Anterior cingulate cortex (tissue), 58 donors: ENCODE measurements at places on chromosomes 2 and 18.

- DNase-seq: no peak
Observed at GRCh38 chr2:149928011-149928410, 340.4 kb upstream of the MMADHC start.

- DNase-seq: no peak
Observed at GRCh38 chr2:226885769-226886435, 50.0 kb downstream of the RHBDD1 start.

GRCh38 chr2:73283545-73284295, 558 bp downstream of the FBXO41 start:
- no peak for DNase-seq

- no peak for DNase-seq
Observed at GRCh38 chr2:180664507-180664906, 315.9 kb upstream of the UBE2E3 start.

DNA sequence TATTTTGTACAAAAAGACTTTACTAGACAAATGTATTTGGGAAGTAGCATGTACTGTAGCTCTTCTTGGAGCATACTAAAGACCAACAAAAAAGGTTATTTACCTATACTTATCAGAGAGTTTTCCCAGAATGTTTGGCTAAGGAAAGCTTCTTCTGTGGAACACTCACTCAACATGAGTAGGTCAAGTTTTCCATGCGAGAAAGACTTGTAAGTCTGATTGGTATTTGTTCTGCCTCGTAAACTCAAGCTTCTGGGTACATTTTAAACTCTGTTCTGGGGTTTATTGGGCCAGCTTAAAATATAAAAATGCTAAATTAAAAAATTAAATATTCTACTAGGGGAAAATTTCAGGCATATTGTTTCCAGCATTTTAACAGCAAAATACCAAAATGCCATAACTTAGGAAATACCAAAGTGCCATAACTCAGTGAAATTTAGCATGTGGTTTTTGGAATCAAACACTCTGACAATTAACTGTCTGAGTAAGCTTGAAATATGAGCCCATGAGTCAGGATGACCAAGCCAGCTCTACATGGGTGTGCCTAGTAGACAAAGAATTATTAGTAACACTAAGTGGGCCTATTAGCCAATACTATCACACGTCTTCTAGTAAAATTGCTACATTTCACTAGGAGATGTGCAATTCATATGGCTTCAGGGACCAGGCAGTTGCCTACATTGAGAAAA, 47.3 kb upstream of the SERPINE2 start:
- DNase-seq: no peak

GRCh38 chr18:76822506-76823160, at the start of gene ZNF236:
Gene ZNF236 (plus strand): TSS chr18:76822557. CDS start chr18:76822608, 51 bp downstream.
- DNase-seq: peak; percentile 67

DNA sequence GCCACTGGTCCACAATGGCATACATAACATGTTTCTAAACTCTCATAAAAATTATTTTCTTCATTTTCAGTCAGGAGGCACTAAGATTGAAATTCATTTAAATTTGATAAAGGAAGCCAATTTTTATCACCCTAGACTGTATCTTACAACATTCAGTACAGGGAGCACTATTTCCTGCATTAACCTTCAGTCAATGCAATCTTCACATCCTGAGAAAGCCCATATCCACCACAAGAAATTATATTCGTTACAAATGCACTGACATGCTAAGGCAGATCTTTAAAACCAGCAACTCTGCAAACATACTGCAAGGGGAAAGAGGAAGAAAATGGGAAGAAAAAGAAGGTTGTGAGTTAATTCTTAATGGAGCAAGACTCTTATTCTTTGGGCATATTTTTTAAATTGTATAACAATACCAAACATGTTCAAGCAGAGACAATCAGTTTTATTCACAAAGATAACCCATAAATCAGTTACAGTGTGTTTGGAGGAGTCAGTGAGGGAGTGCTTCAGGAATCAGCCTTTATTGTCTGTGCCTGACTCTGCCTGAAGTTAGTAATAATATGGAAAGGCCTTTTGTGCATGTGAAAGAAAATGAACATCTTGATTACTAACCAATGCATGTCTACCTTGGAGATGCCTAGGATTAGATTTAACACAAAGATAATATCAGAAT, 370.1 kb downstream of the FBXO15 start:
- no peak for DNase-seq

GRCh38 chr2:180540761-180541160, 439.6 kb upstream of the UBE2E3 start:
- DNase-seq: no peak

DNA sequence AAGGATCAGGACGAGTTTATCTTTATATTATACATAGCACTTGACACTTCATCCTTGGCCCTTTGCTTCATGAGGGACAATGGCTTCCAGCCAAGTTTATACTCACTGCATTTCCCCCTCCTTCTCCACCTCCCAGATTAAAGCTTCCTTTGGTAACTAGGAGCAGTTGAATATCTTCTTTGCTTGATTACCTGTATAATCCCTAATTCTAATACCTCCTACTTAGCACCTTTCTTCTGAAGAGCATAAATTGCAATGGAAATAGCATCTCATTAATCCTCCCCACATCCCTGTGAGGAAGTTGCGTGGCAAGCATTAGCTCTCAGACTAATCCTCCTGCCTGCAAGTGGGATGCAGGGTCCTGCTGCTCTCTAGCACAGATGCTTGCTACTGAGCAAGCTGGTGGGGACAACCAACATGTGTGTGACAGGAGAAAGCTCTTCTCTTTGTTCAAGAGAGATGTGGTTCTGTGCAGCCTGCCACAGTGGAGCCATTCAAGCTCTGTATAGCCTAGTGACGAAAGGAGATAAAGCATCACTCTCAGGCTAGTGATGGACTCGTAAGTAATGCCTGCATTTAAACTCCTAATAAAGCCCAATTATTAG, 19.1 kb downstream of the KLHL14 start:
- DNase-seq: no peak

DNA sequence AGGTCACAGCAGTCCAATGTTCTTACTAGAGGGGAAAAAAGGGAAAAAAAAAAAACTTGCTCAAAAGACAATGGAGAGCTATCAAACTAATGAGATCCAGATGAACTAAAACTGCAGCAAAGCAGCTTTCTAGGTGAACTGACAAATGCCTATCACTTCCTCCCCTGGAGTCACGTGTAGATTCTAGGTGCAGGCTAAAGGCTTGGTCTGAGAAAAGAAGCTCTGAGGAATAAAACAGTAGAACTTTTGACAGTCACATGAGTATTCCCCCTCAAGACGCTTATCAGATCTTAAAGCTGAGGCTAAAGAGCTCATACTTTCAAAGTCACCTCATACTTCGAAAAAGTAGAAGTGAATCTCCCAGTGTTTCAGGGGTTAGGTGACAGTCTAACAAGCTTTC, 42.3 kb downstream of the SMAD2 start:
- no peak for DNase-seq

DNA sequence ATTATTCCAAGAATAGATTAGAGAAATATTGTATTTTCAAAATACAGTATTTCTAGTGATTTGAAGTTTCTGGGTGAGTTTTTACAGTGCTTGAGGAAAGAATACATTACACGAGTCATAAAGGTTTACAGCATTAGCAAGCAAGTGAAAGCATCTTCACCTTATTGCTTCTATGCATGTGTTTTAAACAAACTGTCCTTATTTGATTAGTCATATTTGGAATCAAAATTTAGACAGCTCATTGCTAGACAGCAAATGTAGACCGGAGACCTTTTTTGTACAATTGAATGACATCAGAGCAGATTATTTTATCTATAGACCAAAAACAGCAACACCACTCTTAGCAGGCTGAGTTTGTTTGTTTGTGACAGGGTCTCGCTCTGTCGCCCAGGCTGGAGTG, 69.2 kb downstream of the FAM161A start:
- DNase-seq: no peak

DNA sequence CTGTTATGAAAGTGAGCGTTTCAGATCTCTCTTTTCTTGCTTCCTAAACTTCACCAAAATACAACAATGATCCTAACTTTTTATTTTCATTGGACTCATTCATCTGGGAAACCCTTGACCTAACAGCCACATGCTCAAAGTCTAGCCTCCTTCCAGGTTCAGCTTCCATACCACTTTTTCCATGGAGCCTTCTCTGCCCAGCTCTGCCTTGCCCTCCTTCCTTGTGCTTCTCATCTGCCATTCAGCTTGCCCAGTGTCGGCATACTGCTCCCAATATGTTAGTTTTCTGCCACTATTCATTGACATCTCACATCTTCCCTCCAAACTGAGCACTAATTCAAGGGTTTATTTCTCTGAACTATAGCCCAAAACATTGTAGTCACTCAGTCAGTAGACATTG, 214.7 kb downstream of the RAD51AP2 start:
- DNase-seq: no peak

- DNase-seq: no peak
Observed at GRCh38 chr2:146927080-146927711, 917.6 kb upstream of the ACVR2A start.

GRCh38 chr2:27191070-27191829, 20.6 kb upstream of the ATRAID start:
- no peak for DNase-seq

DNA sequence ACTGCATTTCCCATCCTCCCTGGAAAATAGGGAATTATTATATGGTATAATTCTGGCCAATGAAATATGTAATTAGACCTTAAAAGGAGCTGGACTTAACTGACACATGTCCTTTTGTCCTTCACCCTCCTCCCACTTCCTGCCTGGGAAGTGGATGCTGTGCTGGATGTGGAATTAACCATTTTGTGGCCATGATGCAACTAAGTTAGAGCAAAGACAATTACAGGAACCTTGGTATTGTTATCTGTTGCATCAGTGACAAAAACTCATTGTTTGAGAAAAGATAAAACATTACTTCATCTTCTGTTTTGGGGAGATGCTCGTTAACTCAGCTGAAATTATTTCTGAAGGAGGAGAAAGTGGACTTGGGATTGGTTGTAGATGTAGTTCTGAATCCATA, 227.7 kb upstream of the BOD1L2 start:
- DNase-seq: no peak

- DNase-seq: no peak
Observed at GRCh38 chr2:102110171-102110570, 32.4 kb upstream of the IL1R1 start.

DNA sequence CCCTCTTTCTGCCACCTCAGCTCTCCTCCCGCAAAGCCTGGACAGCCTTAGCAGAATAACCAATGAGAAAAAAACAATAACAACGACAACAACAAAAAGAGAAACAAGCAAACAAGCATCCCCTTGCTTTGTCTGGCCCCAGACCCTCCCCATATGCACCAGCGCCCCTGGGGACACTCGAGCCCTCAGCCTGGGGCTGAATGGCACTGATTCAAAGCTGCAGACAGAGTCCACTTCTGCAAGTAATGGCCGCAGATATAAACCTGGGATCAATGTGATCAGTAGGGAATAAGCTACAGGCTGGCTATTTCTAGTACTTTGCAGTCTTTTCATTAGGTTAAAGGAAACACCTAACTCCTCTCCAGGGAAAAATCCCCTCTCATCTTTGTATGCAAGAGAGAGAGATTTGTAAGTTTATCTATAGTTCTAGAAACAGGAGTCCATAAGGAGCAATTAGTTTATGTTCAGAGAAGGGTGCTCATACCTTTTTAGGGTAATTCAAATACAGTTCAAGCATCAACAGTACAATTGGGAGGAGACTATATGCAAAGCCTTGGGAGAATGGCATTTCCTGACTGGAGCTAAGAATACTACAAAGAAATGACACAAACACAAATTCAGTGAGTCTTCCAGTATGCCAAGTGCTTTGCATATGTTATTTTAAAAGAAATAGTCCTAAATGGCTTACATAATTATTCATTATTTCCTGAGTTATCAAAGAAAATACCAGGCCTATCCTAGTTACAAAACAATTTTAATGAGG, 122.3 kb upstream of the DDX18 start:
- no peak for DNase-seq

DNA sequence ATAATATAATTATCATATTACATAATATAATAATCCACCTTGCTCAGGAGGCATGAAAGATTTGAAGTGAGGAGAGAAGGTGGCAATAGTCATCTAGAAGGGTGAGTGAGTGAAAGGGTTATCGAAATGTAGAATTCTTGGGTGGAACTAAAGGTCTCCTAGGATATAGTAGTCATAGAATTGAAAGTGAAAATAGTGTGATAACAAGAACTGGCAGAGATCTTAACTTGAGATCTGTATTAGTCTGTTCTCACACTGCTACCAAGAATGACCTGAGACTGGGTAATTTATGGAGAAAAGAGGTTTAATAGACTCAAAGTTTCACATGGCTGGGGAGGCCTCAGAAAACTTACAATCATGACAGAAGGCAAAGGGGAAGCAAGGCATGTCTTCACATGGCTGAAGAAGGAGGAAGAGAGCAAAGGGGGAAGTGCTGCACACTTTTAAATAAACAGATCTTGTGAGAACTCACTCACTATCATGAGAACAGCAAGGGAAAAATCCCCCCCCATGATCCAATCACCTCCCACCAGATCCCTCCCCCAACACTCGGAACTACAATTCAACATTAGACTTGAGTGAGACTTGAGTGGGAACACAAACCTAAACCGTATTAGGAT, 351.5 kb downstream of the NR4A2 start:
- DNase-seq: no peak

DNA sequence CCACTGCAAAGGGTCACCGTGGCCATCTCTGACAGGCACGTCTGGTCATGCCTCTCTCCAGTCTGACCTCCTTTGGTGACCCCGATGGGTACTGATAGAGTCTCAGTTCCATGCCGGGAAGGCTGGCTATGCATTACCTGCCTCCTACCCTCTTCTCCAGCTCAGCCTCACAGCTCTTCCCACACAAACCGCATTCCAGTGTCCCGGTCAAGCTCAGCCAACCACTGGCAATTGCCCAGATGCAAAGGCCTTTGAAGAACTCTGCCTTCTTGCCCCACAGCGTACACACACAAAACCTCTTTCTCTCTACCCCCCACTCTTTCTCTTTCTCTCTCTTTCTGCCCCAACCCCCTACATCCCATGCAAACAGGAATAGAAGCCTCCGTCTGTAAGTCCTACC, 37.6 kb downstream of the TMEM163 start:
- no peak for DNase-seq

- DNase-seq: no peak
Observed at GRCh38 chr2:241463276-241464135, 44.9 kb downstream of the STK25 start.

GRCh38 chr2:109447251-109447661, 166.5 kb downstream of the SEPTIN10 start:
- DNase-seq: no peak

GRCh38 chr2:173555833-173556232, 201.2 kb downstream of the CDCA7 start:
- no peak for DNase-seq

GRCh38 chr2:108944601-108945331, 44.3 kb downstream of the EDAR start:
- no peak for DNase-seq

GRCh38 chr2:203625701-203626100, 80.7 kb upstream of the CD28 start:
- no peak for DNase-seq

GRCh38 chr2:218067523-218067922, 1.5 kb upstream of the RUFY4 start:
- DNase-seq: no peak

DNA sequence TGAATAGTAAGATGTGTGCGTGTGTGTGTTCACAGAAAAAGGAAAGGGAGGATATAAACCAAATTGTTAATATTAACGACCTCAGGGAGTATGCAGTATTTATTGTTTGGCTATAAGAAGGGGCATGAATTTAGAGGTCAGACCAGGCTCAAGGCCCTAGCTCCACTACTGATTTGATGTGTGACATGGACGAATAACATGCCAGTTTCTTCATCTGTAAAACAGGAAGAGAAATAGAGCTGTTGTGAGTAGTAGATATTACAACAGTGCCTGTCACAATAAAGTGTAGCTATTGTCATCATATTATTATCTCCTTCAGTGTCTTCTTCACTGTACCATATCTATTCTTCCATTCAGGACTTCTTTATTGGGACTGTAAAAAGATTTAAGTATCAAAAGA, 4.1 kb upstream of the MAT2A start:
- DNase-seq: no peak
